Ureter (tissue), 1 donor: ENCODE measurements at places on chromosomes 12 and 14.

GRCh38 chr12:102326982-102327381, 129.3 kb upstream of the PMCH start:
- DNase-seq, result no peak

DNA sequence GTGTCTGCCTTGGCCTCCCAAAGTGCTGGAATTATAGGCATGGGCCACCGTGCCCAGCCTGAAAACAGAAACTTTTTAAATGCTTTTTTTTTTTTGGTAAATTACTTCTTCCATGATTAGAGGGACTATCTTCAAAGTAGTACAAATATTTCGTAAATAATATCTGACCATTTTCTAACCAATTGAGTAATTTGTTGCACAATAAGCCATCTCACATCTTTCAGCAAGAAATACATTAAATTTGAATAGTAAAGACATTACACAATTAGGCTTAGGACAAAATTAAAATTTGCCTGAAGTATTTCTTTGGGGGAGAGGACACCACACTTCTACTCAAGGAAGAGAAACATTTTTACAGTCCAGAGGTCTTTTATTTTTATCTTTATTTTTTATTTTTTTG, 84.7 kb upstream of the STRN3 start:
- DNase-seq, result no peak

- no peak for DNase-seq
Measured at GRCh38 chr12:111471236-111471635, 65.5 kb downstream of the SH2B3 start.

GRCh38 chr12:41924111-41924510, 220.6 kb downstream of the GXYLT1 start:
- no peak for DNase-seq
